ENCODE measurements at places on chromosomes 5 and 9.

DNA sequence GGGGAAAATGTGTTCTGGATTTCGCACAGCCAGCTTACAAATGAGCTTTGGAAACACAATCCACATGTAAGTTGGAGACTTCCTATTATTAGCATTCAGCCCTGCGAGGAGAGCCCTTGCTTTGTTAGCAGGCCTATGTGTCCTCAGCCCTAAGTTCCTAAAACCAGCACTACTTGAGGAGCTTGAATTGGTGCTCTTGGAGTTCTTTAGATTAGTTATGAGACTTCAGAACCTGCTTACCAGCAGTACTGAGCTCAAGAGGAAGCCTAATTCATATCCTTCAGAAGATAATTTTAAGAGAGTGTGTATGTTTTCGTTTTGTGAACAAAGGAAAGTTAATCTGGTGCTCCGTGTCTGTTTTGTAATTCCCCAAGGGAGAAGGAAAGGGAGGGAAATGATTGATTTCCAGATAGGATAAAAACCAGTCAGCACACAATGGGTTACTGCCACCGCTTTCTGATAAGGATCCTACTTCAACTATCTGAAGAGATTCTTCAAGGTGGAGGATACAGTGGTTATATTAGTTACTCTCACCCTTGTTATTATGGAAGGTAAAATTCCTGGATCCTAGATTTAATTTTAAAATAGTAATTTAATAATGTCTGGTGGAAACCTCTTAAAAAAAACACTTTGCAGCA lies 35.2 kb downstream of the PIK3R1 start:
- DNase-seq: no peak

GRCh38 chr9:129068990-129069861 lies 11.7 kb upstream of the DOLPP1 start:
- DNase-seq: peak; percentile 38

GRCh38 chr9:116317503-116317902 lies 163.9 kb downstream of the PAPPA start:
- no peak for DNase-seq

GRCh38 chr5:149677731-149678130 lies 52.4 kb upstream of the PPARGC1B start:
- DNase-seq: no peak

GRCh38 chr5:88889189-88890069 lies 6.4 kb upstream of the MEF2C start:
- no peak for DNase-seq

DNA sequence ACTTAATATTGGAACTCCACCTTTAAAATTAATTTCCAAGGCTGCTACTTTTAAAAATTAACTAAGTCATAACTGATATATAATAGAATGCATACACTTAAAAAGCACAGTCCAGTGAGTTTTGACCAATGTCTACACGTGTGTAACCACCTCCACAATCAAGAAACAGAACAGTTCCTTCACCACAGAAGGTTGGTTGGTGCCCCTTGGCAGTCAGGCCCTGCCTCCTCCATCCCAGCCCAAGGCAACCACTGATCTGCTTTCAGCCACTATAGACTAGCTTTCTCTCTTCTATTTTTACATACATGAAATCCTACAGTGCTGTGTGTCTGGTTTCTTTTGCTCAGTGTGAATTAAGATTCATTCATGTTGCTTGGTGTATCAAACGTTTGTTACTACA lies 215.2 kb downstream of the CRB2 start:
- no peak for DNase-seq

All from activated CD8-positive, alpha-beta memory T cell treated with anti-CD3 and anti-CD28 coated beads for 1 hour (primary cell).